ENCODE measurements at places on chromosomes 5 and 9. TPM values are rescaled to one million over a fixed set of nuclear protein-coding genes. Genes with fewer than 3 reads are reported as not detected.

SMIM33 gene
- total RNA-seq: not detected

DNA sequence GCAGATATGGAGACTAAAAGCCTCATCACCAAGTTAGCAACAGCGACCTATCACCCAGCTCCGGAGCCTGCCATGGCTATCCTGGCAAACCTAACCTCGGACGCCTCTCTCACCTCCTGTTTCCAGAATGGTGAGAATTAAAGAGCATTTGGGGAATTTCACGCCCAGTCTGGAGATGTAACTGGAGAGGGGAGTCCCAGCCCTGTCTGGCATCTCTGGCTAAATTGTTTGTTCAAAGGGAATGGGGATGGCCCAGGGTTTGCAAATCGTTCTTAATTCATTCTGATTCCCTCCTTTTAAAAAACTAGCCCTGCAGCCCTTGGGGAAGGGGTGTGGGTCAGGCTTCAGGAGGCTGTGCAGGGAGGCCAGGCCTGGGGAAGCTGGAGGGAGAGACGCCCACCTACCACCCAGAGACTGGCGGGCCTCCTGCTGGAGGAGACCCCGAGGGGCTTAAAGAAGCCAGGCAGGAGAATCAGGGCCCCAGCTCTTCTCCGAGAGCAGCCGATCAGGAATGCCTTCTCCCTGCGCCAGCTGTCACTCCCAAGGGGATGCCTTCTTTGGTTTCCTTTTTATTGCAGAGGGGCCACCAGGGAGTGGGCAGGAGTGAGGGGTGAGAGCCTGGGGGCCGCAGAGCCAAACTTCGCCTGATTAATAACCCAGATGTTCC, 964 bp upstream of the COL5A1 start:
- H3K27me3 ChIP-seq: peaks cover 4% of the 10 kb centered on the region
- no peak overlapping the region for H3K27ac ChIP-seq
- H3K4me3 ChIP-seq: peak overlapping the region; percentile 83
- H3K36me3 ChIP-seq: no peaks in the 10 kb centered on the region

GRCh38 chr5:159601216-159601615, 270.9 kb upstream of the IL12B start:
- DNase-seq: no peak
- no peaks in the 10 kb centered on the region for H3K36me3 ChIP-seq
- H3K27ac ChIP-seq: no peak overlapping the region
- H3K27me3 ChIP-seq: no peaks in the 10 kb centered on the region

DNA sequence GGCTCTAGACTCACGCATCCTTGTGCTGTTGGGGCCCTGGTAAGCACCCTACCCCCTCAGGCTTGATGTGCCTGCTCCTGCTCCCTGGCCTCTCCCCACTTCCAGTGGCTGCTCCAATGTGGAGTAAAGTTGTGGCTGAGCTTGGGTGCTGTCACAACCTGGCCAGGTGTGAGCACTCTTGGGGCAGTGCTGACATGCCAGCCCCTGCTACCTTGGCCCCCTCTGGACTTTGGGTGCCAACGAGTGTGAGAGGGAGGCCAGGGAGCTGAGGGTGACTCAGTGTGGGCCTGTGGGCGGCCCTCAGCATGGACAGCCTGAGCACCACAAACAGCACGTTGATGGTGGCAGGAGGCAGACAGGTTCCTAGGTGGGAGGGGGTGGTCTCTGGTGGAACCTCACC, 870.2 kb upstream of the C9orf72 start:
- H3K36me3 ChIP-seq: peaks cover 5% of the 10 kb centered on the region
- no peaks in the 10 kb centered on the region for H3K27me3 ChIP-seq
- H3K27ac ChIP-seq: no peak overlapping the region
- no peaks in the 10 kb centered on the region for H3K4me1 ChIP-seq
- no peak for DNase-seq
